NCI-H748 treated with DMSO at 0.1 percent for 48 hours (cell line): ENCODE measurements at places on chromosomes 13 and 19.

GRCh38 chr19:30227661-30228112 lies 144.5 kb upstream of the ZNF536 start:
- peak; percentile 61 for DNase-seq

DNA sequence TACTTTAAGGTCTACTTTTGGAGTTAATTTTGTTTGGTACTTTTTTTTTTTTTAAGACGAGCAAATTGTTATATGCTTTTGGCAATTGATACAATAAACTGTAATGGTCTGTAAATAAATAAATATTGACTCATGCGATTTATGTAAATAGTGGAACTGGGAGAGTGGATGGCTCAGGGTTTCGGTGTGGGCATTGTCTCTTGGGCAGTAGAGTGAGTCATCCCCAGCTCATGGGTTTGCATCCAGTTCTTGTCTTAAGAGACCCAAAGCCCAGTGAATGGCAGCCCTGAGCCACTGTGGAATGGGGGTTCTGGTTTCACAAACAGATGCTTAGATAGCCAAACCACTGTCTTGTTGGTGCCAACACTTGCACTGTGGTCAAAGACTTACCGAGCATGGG lies 33.0 kb downstream of the FGF9 start:
- DNase-seq, result peak; percentile 71

- no peak for DNase-seq
These were observed 3.4 kb downstream of the TMEM145 start for GRCh38 chr19:42316223-42317211.

- DNase-seq, result no peak
These were observed 598.1 kb downstream of the DCT start for GRCh38 chr13:93881411-93881810.

GRCh38 chr13:91168386-91168711 lies 179.1 kb upstream of the MIR17HG start:
- no peak for DNase-seq

DNA sequence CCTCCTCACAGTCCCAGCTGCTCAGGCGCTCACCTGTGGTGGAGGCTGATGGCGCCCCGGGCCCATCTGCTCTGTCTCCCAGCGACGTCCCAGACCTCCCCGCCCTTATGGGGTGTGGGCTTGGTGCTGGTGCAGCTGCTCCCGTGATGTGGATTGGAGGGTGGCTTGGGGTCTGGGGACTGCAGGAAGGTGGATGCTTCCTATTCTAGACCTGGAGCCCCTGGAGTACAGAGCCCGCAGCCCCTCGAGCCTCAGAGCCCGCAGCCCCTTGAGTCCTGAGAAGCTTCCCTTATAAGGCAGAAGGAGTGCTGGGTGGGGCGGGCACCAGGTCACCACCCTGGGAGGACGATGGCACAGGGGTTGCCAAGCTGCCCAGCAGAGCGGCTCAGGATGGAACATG lies 31.6 kb downstream of the DOT1L start:
- no peak for DNase-seq

DNA sequence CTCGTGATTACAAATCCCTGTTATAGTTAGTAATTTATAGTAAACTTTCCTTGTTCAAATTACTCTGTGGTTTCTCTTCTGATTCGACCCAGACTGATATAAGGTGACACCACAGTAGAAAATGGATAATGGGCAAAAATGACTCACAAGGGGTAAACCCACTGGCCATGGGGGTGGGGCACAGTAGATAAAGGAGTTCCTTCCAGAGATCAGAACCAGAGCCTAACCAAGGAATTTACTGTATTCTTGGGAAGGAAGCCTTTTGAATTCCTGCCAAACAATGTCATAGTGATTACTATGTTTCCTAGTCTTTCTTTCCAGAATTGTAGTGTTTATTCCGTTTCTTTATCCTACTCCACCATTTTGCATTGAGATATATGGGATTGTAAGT lies 21.9 kb downstream of the MIR17HG start:
- DNase-seq, result no peak
